ENCODE measurements at places on chromosomes 7 and 10.

- no peaks in the 10 kb centered on the region for H3K4me1 ChIP-seq
- no peaks in the 10 kb centered on the region for H3K36me3 ChIP-seq
- no peak overlapping the region for H3K27ac ChIP-seq
- H3K4me3 ChIP-seq = no peak overlapping the region
- no peak for DNase-seq
Observed at GRCh38 chr10:94644352-94644751, 39.2 kb upstream of the CYP2C18 start.

GRCh38 chr7:41130561-41131236 lies 572.2 kb downstream of the INHBA start:
- no peaks in the 10 kb centered on the region for H3K4me1 ChIP-seq
- H3K27ac ChIP-seq = no peak overlapping the region
- no peaks in the 10 kb centered on the region for H3K36me3 ChIP-seq
- no peak for DNase-seq
- H3K27me3 ChIP-seq = no peaks in the 10 kb centered on the region
- H3K4me3 ChIP-seq = no peak overlapping the region

- no peak overlapping the region for H3K4me3 ChIP-seq
- H3K36me3 ChIP-seq = no peaks in the 10 kb centered on the region
- H3K4me1 ChIP-seq = no peaks in the 10 kb centered on the region
Observed at GRCh38 chr7:12970626-12971025, 283.2 kb downstream of the ARL4A start.

DNA sequence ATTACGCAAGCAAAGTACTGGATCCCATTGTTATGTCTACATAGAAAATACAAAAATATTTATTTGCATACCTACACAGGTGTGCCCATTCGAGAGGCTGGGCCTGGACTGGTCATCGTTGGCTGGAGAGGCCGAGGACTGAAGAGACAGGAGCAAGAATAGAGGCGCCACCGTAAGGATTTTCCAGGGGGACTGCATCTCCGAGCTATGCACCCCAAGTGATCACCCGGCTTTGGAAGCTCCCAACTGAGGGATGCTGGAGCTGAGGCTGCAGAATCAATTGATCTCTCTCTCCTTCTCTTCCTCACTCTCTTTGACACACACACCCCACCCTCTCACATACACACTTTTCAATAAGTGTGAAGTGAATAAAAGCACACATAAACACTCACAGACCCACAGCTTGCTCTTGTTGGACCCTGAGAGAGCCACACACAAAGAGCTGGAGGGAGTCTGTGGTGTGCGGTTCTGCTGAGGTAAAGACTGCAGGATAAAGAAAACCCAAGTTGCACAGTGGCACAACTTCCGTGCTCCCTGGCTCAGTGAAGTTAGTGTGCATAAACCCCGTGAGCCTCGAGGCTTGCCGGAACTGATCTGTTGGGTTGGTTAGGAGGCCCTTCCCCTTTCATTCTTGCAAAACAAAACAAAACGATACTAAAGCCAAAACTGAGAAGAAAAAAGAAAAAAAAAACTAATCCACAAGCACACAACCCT lies at the start of gene AOAH:
AOAH (minus strand) TSS at position 544 of the 714 bp plus-strand sequence; CDS start at position 198, 346 bp downstream.
- peaks cover 30% of the 10 kb centered on the region for H3K36me3 ChIP-seq
- H3K27me3 ChIP-seq = peaks cover 18% of the 10 kb centered on the region
- H3K27ac ChIP-seq = peak within 1 kb of the TSS; percentile 99
- H3K4me1 ChIP-seq = peaks cover 90% of the 10 kb centered on the region

- no peaks in the 10 kb centered on the region for H3K27me3 ChIP-seq
- no peak overlapping the region for H3K27ac ChIP-seq
- peak overlapping the region; percentile 34 for H3K4me3 ChIP-seq
- no peaks in the 10 kb centered on the region for H3K36me3 ChIP-seq
- no peak for DNase-seq
Observed at GRCh38 chr7:80106498-80107113, 28.0 kb upstream of the GNAI1 start.

GRCh38 chr10:60707841-60708240 lies 70.4 kb upstream of the CDK1 start:
- no peak for DNase-seq
- no peaks in the 10 kb centered on the region for H3K36me3 ChIP-seq
- H3K27me3 ChIP-seq = peaks cover 4% of the 10 kb centered on the region
- no peak overlapping the region for H3K27ac ChIP-seq
- H3K4me3 ChIP-seq = no peak overlapping the region

DNA sequence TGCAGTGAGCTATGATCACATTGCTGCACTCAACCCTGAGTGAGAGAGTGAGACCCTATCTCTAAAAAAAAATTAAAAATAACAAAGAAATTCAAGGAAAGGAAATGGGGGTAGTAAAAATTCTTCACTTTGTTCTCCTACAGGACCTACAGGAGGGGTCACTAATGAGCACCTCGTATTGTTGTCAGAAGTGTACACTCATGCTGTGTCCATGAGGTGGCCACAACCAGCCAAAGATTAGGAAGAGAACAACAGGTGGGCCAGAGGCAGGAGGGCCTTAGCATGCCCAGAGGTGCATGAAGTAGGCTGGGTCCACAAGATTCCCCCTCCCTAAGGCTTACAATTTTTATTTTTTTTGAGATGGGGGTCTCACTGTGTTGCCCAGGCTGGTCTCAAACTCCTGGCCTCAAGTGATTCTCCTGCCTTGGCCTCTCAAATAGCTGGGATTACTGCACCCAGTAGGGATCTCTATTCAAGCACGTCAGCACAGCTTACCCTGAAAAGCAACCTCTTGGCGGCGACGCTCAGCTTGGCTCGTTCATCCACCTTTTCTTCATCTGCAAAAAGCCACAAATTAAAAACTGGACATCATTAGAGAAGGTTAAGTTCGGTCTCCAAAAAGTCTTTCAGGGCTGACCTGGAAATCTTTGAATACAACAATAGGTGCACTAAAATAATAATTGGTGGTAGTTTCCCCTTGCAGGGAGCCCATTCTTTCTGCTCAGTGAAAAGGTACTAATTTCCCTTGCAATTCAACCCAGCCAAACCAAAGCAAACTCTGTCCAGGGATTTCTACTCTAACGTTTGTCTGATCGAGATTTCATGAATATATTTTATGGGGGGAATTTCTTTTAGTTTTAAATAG lies 104.4 kb downstream of the SVIL start:
- no peak overlapping the region for H3K27ac ChIP-seq
- no peak for DNase-seq
- H3K36me3 ChIP-seq = peaks cover 8% of the 10 kb centered on the region
- peaks cover 5% of the 10 kb centered on the region for H3K4me1 ChIP-seq

DNA sequence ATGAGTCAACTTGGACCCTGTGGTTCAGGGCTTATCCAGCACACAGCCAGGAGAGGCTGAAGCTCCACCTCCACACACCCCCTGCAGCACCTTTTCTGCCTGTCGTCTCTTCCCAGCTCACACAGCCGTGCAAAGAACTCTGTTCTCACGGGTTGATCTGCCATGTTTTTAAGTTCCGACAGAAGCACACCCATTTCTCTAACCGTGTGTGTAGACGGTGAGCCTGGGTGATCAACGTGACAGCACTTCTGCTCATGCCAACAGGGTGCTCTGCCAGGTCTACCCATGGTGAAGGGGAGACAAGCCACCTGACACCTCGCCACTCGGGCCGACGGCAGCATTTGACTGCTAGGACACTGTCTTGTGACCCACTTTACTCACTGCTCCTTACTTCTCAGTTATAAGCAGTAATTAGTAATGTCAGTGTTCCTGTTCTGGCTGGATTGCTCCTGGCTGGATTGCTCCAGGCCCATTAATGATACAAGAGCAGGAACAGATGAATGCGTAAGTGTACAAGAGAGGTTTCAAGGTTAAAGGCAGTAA lies 90.5 kb downstream of the RNF216 start:
- no peak overlapping the region for H3K4me3 ChIP-seq
- no peak overlapping the region for H3K27ac ChIP-seq
- H3K27me3 ChIP-seq = no peaks in the 10 kb centered on the region

GRCh38 chr10:28674782-28675181 lies 2.5 kb upstream of the BAMBI start:
- H3K36me3 ChIP-seq = no peaks in the 10 kb centered on the region
- H3K4me3 ChIP-seq = no peak overlapping the region
- H3K27me3 ChIP-seq = peaks cover 27% of the 10 kb centered on the region
- no peak overlapping the region for H3K27ac ChIP-seq
- no peak for DNase-seq

- DNase-seq = no peak
- no peaks in the 10 kb centered on the region for H3K27me3 ChIP-seq
- H3K4me3 ChIP-seq = no peak overlapping the region
- no peak overlapping the region for H3K27ac ChIP-seq
Observed at GRCh38 chr7:75649462-75649861, 89.3 kb downstream of the HIP1 start.

GRCh38 chr7:45066409-45066808 lies 22.4 kb downstream of the NACAD start:
- H3K27ac ChIP-seq = peak overlapping the region; percentile 55
- H3K4me1 ChIP-seq = peaks cover 75% of the 10 kb centered on the region
- DNase-seq = no peak

GRCh38 chr7:105101864-105102263 lies 87.9 kb downstream of the KMT2E start:
- H3K4me3 ChIP-seq = no peak overlapping the region
- peaks cover 52% of the 10 kb centered on the region for H3K4me1 ChIP-seq
- DNase-seq = no peak
- H3K27ac ChIP-seq = no peak overlapping the region

DNA sequence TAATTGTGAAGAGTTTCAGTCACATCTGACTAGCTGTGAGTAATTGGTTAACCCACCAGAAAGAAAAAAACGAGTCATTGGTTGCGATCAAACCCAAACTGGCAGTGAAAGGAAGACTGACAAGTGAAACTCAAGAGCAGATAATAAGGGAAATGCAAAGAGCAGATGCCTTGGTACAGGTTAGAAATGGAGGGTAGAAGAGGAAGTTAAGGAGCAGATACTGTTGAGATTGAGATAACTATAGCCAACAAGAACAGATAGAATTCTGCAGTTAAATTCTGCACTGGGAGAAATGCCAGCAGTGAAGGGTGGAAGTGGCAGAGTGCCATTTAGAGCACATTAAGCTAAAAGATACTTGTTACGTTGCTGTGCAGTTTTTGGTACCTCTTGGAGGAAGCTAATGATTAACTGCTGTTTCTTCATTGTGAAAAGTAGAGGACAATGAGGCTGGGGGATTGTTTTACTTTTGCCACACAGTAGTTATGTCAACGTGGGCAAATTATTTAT lies 65.8 kb downstream of the CDK13 start:
- DNase-seq = no peak
- H3K36me3 ChIP-seq = no peaks in the 10 kb centered on the region
- H3K27me3 ChIP-seq = no peaks in the 10 kb centered on the region
- no peak overlapping the region for H3K4me3 ChIP-seq
- peaks cover 38% of the 10 kb centered on the region for H3K4me1 ChIP-seq

DNA sequence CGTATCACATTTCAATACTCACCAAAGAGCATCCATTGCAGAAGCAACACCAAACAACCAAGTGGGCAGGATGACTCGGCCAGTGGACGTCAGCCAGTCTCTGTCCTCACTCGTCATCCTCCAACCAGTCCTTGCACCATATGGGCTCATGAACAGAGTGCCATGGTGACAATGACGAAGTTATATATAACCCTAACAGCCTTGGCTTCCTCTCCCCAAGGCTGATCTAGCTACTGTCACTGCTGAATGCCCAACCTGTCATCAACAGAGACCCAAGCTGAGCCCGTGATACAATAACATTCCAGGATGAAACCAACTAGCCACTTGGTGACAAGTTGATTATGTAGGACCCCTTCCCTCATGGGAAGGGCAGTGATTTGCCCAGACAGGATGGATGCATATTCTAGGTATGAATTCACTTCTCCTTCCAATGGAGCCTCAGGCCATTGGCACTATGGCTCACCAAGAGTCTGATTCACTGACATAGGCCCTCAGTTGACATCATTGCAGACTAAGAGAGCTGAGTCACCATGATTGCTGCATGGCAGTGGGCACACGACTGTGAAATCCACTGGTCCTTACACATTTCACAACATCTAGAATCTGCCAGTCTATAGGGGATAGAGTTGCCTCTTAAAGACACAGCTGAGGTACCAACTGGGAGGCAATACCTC lies 26.3 kb upstream of the PPIF start:
- peaks cover 86% of the 10 kb centered on the region for H3K4me1 ChIP-seq
- peak; percentile 21 for DNase-seq
- no peak overlapping the region for H3K27ac ChIP-seq
- peaks cover 19% of the 10 kb centered on the region for H3K27me3 ChIP-seq
- H3K36me3 ChIP-seq = peaks cover under 1% of the 10 kb centered on the region
- peak overlapping the region; percentile 10 for H3K4me3 ChIP-seq

- no peak for DNase-seq
- H3K4me1 ChIP-seq = peaks cover 10% of the 10 kb centered on the region
- no peak overlapping the region for H3K4me3 ChIP-seq
- H3K27ac ChIP-seq = no peak overlapping the region
Observed at GRCh38 chr10:44989597-44990301, 11.0 kb upstream of the ZNF22 start.

Measured in immature natural killer cell (primary cell).